ENCODE measurements at places on chromosomes 5 and 9. TPM values are rescaled to one million over a fixed set of nuclear protein-coding genes. Genes with fewer than 3 reads are reported as not detected.

DNA sequence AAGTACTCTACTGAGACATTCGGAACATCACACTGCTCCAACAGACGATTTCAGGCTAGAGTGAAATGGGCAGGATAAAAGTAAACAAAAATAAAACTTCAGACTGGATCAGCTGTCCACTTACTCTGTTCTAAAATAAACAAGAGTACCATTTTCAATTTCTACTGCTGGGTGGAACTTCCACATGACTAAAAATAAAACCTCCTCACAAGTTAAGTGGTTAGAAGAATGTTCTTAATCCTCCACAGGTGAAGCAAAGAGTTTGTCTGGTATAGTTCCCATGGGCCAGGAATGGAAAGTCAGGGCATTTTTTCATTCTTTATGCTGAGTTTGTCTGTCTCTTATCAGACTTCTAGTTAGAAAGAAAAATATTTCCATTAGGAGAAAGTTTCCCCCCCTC is 15.7 kb downstream of the NUDT12 start:
- no peak overlapping the region for H3K27ac ChIP-seq
- H3K4me3 ChIP-seq, result no peak overlapping the region
- no peaks in the 10 kb centered on the region for H3K4me1 ChIP-seq
- no peak for DNase-seq
- H3K36me3 ChIP-seq, result no peaks in the 10 kb centered on the region
- H3K27me3 ChIP-seq, result no peaks in the 10 kb centered on the region

DNA sequence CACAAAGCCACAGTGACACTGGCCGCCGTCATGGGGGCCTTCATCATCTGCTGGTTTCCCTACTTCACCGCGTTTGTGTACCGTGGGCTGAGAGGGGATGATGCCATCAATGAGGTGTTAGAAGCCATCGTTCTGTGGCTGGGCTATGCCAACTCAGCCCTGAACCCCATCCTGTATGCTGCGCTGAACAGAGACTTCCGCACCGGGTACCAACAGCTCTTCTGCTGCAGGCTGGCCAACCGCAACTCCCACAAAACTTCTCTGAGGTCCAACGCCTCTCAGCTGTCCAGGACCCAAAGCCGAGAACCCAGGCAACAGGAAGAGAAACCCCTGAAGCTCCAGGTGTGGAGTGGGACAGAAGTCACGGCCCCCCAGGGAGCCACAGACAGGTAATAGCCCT is 26.1 kb downstream of the HRH2 start:
- H3K27ac ChIP-seq, result no peak overlapping the region
- no peaks in the 10 kb centered on the region for H3K36me3 ChIP-seq
- H3K4me3 ChIP-seq, result no peak overlapping the region
- DNase-seq, result no peak

GRCh38 chr9:92327283-92327850 is 1.6 kb downstream of the CENPP start:
- no peaks in the 10 kb centered on the region for H3K36me3 ChIP-seq
- no peak overlapping the region for H3K4me3 ChIP-seq
- no peak for DNase-seq
- no peaks in the 10 kb centered on the region for H3K27me3 ChIP-seq
- H3K4me1 ChIP-seq, result peaks cover 14% of the 10 kb centered on the region

DPYSL3 gene
- 44.0 TPM for total RNA-seq

DNA sequence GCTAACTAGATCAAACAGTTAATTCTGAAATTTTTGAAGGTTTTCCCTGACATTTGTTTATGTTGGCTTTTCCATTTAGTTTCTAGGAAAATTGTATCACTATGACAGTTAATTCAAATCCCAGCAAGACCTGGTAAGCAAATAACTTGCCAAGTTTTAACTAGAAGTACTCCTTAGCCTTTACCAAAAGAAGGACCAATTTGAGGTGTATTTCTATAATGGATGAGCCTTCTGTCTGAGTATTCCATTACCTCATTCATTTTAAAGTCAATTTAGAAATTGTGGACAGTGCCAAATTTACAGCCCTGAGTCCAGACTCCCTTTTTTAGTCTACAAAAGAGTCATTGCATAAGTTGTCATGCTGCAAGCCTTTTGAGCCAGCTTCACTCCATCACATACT is 687.6 kb downstream of the CETN3 start:
- no peak overlapping the region for H3K4me3 ChIP-seq
- H3K4me1 ChIP-seq, result no peaks in the 10 kb centered on the region
- H3K27ac ChIP-seq, result no peak overlapping the region
- no peaks in the 10 kb centered on the region for H3K27me3 ChIP-seq
- H3K36me3 ChIP-seq, result no peaks in the 10 kb centered on the region

Data from upper lobe of left lung (tissue), 6 donors.